ENCODE measurements at places on chromosomes 7 and 10. TPM values are rescaled to one million over a fixed set of nuclear protein-coding genes. Genes with fewer than 3 reads are reported as not detected.

DNA sequence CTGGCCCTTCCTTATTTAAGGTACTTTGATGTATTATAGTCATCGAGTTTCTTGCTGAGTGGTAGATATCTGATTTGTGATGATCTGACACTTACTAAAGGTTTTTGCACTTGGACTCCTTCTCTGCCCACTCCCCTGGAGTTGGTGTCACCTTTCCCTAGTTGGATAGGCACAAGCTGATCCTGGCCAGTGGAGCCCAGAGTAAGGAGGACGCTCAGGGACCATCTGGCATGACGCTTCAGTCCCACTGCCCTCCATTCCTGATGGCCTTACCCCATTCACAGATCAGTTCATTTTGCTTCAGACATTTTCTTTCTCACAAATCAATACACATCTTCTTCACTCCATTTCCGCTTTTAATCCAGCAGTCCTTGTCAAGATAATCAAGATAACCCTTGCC is 20.1 kb downstream of the ASB15 start:
- DNase-seq, result no peak

DNA sequence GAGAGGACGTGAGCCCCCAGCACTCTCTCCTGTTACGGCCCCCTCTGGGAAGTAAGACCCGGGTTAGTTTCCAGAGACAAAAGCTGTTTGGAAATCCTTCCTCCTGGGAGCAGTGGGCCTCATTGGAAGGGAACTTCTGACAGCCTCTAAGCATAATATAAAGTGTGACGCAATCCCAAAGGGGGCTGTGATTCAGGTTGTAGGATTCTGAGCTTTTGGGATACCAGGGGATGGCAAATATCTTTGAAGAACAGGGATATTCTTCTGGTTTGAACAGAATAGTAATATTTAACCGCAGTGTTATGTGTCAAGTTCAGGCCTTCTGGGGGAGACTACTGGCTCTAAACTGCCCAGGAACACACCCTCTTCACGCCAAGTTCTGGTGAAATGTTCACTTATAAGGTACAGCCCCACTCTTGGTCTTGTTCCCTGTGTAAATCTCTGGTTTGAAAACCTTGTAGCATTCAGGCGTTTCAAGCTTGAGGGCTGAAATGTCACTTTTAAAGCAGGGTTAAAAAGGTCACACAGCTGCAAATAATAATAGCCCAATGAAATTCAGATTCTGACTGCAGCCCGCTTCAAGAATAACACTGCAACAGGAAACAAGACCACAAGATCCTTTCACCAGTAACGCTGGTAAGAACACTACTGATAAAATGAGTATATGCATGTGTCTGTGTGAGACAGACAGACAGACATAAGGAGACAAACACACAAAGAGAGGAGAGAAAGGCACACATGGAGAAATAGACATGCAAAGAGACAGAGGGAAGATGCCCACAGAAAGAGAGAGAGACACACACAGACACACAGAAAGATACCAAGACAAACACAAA is 69.0 kb downstream of the CREB5 start:
- DNase-seq, result no peak

Gene BNIP3
- total RNA-seq, result 17.7 TPM

DNA sequence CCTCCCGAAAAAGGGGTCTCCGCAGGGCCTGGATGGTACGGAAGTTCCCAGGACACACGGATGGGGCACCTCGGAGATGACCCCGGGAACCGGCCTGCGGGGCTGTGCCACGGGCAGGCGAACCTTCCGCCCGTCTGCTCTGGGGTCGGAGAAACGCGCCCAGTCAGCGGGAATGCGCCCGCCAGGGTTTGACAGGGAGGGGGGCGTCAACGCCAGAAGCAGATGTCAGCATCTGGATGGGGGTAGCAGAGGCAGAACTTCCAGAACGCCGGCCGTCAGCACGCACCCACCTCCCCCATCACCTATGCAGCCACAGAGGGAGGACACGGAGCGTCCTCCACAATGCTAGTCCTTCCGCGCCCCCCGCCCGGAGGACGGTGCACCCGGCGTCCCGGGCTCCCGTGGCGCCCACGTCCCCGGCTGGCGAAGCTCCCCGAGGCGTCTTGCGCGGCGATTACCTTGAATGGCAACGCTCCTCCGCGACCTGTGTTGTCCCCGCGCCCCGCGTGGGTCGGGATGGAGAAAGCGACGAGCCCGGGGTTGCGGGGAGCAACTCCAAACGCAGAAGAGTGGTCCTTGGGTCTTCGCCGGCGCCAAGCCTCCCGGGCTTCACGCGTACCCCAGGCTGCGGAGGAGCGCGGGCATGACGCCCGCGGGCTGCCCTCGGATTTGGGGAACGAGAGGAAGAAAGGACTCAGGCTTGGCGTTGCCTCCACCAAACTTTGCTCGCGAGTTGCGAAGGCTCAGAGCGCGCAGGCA is 561 bp downstream of the FGFR2 start:
- DNase-seq, result no peak

- no peak for DNase-seq
Measured at GRCh38 chr7:27826357-27826756, 86.4 kb downstream of the TAX1BP1 start.

- no peak for DNase-seq
Measured at GRCh38 chr10:12681252-12681651, 320.3 kb downstream of the CCDC3 start.

DNA sequence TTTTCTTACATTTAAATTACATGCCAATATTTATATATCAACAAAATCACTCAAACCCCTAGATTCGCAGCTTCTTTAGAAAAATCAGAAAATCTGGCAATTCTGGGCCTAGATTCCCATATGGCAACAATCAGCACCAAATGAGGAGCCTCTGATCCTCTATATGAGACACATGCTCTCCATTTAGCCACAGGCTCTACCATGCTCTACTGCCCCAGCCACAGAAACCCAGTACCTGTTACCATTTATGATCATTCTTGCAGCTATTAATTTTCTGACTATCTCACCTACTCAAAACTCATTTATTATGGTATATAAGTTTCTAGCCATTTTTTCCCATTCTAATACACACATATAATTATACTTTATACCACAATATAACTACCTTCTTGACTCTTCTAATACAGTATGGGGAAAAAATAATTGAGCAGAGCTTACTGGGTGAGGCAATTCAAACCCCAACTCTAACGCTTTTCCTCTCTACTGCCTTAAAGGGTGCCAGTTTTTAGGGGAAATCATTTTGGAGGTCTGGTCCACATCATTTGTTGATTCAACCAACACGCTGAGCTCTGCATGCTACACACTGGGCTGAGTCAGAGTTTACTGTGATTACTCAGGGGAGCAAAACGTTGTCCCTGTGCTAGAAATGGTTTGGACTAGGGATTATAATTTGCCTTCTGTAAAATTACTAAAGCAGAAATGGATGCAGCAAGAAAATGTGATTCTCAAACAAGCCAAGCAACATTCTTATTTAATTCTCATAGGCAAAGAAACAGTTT is 11.6 kb downstream of the PDLIM1 start:
- no peak for DNase-seq
